ENCODE measurements at places on chromosomes 6 and 20.

DNA sequence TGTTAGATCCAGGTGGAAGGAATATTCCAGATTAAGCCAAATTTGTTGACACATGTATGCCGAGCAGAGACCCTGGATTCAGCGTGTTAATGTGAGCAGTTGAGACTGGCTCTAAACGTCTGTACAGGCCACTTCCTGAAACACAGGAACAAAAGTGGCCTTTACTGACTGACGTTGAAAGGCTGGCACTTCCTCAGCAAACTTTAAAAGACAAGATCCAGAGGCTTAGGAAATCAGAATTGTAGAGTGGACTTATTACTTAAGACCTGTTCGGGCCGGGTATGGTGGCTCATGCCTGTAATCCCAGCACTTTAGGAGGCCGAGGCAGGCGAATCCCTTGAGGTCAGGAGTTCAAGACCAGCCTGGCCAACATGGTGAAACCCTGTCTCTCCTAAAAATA lies 125.7 kb upstream of the ARID1B start:
- no peak for DNase-seq

DNA sequence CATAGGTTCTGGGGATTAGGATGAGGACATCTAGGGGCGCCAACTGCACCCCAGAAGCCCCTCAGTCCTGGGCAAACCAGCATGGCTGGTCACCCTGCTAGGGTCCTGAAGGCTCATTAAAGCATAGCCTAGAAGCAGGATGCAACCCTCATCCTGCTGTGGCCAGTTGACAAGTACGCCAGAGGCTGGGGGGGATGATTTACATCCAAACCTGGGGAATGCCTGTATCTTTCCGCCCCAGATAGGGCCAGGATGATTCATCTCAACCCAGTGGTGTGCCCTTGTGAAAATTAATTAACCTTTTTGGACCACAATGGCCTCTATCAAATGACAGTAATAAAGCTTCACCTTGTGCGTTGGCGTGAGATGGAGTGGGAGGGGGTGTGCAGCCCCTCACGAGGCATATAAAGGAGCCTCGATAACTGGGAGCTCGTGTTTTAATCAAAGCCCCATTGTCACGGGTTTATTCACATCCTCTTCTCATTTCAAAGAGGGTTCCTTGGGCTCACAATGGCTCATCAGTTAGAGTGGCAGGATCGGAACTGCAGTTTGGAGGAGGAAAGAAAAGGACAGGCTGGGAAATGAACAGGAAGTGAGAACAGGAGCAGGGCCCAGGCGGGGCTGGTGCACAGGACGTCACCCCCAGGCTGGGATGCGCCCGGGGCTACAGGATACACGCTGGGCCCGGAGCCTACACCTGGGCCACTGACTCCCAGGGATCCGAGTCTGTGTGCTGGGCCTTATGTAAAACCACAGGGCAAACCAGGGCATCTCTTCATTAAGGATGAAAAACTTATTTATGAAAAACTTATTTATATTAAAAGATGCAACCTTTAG lies 121.8 kb upstream of the PHACTR3 start:
- no peak for DNase-seq

- DNase-seq, result peak; percentile 59
Observed at GRCh38 chr20:47950124-47950912, 165.0 kb upstream of the SULF2 start.

DNA sequence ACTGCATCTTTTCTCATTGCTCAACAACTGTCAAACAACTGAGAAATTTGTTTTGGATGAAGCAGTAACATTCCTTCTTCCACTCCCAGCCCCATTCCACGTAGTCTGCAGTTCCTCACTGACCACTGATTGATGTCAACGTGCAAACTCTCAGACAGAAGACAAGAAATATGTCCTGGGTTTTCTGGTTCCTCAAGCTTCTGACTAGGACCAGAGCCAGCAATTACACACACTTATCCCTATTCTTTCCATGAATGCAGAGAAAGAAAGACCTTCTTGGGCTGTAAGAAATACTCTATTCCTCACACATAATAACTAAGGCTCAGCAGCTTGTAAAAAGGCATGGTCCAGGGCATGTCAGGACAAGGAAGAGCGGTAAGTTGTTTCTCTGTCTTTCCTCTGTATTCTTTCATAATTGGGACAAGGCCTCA lies 790.1 kb upstream of the SLC35B3 start:
- DNase-seq, result no peak

- no peak for DNase-seq
Observed at GRCh38 chr6:157019733-157020132, 242.6 kb downstream of the ARID1B start.

- DNase-seq, result peak; percentile 18
Observed at GRCh38 chr6:12593771-12594529, 122.6 kb upstream of the PHACTR1 start.

GRCh38 chr6:156617376-156617775 lies 159.8 kb upstream of the ARID1B start:
- DNase-seq, result no peak

- DNase-seq, result no peak
Observed at GRCh38 chr6:434051-434705, 42.6 kb downstream of the IRF4 start.

GRCh38 chr6:81331526-81331925 lies 421.0 kb downstream of the TENT5A start:
- DNase-seq, result no peak

DNA sequence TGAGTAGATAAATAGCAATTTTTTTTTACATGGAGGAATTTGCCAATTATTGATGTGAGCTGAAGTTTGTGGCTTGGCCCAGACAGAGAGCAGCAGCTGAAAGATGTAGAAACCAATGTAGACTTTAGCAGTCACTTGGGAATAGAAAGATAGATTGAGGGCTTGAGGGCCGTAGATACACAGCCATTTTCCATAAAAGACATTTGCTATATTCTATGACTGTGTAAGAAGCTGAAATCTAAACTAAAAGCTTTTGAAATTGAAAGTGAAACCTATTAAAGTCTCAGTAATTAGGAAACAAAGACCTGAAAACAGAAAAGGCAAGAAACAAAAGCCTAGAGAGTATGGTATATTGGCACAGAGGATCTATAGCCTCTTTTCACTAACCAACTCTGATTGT lies 332.7 kb downstream of the CENPW start:
- DNase-seq, result no peak

GRCh38 chr6:29981211-29981812 lies 39.0 kb downstream of the HLA-A start:
- DNase-seq, result no peak

- no peak for DNase-seq
Observed at GRCh38 chr6:30612687-30613248, 4.3 kb downstream of the PPP1R10 start.

GRCh38 chr6:73968221-73968757 lies 272.3 kb downstream of the CD109 start:
- no peak for DNase-seq

GRCh38 chr6:34018961-34019606 lies 126.8 kb downstream of the GRM4 start:
- no peak for DNase-seq

DNA sequence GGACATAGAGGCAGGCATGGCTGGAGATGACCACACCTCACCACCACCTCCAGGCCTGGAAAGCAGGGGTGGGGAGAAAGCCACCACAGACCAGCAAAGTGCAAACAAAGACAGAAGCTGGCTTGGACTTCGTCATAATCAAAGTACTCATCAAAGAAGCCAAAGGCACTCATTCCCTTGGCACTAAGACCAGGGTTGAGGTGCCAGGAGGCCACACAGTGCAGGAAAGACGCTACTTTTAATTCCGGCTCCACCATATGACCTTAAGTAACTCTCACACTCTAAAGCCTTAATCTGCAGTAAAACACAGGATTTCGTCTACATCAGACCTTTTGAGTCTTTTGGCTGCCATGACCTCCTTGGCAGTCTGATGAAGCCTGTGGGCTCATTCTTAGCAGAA lies 123.1 kb downstream of the HIVEP2 start:
- no peak for DNase-seq

DNA sequence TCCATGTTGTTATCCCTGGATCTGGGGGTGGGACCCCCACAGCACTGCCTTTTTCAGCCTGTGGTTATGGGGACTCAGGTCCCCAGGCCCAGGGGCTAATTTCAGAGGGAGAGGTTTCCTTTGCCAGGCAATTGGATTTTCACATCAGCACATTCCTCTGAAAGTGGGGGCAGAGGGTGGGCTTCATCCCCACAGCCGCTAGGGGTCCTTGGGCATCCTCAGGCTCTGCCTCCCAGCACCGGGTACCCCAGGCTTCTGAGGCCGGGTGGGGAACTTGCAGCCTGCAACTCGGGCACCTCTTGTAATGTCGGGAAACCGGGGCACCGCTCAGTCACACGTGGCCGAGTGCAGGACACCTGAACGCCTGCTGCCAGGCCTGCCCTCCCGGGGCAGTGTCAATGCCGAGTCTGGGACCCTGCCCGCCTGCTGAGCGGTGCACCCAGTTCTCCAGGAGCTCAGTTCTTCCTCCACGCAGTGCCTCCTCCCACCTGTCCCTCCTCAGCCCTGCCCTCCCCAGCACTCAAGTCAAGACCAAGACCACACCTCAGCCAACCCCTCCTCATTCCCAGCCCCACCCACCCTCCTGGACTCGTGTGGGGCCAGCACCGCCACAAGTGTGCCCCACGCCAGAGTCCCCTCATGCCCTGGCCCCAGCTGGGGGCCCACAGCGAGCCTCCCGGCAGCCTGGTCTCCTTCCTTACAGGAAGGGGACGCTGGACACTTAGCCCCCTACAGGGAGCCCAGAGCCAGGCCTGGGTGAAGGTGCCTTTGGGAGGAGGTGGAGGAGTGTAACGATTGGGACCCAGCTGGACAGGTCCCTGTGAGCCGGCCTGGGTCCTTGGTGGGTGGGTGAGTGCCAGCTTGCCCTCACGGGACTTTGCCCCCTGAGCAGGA lies 8.8 kb upstream of the CHRNA4 start:
- DNase-seq, result no peak

DNA sequence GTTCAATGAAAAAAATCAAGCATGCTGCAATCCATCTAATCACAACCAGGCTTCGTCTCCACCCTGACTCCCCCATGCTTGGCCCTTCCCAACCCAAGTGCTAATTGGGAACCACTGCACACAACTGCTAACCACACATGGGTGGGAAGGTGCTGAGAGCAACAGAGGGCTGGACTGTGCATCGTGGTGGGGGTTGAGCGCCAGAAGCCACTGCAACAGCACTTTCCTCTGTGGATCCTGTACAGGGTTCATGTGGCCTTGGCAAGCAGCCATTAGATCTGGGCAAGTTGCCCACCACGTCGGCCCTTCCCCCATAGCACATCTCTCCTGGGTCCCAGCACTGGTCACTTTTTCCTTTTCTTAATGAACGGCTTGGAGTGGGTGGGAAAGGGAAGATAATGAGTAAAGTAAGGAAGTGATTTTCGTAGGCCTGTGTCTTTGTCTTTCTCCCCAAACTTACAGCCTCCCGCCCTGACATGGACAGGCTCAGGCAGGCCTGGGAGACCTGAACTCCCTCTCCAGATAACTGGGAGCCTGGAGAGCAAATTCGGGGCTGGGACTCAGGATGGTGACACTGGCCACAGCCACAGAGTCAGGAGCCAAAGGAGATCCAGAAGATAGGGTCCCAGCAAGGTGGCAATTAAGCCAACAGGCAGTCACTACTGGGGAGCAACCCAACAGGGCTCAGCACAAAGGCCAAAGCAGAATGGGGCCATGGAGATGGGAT lies 34.4 kb upstream of the MRPS10 start:
- DNase-seq, result peak; percentile 54

DNA sequence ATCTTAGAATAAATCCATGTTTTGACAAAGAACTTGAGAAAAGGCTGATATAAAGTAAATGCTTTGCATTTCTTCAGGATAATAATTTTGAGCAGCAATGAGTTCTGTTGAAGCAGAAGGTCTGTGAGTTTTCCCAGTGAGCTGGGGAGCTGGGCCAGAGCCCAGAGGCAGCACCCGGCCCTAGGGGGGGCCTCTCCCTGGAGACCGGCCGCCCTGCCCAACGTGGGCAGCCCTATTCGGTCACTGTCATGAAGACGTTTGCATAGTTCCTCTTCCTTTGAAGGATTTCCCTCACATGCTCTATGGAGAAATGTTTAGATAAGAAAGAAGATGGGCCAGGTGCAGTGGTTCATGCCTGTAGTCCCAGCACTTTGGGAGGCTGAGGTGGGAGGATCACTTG lies 404.8 kb downstream of the THBS2 start:
- DNase-seq, result no peak

DNA sequence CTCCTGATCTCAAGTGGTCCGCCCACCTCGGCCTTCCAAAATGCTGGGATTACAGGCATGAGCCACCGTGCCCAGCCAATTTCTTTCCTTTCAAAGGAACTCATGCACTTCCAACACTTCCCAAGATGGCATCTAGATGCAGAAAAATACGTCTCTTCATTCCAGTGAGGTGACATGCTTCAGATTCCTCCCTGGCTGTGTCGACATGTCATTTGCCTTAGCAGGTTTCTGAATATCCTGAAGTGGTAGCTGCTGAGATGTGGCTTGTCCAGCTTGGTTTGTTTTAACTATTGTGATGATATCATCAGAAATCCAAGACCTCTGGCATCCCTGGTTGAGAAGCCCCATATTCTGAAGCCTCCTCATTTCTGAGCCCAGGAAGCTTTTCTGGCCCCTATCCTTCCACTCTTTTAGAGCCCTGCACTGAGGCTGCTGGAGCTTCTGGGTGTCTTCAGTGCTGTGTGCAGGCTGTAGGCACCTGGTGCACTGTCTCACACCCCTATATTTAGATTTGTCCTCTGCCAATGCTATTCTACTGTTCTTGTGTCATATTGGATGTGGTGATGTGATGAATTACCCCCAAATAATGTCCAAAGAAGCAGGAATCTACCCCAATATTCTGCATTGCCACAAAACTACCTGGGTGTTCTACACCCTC lies 73.3 kb upstream of the E2F3 start:
- DNase-seq, result no peak

GRCh38 chr6:85677234-85677956 lies 34.7 kb upstream of the SYNCRIP start:
- no peak for DNase-seq

DNA sequence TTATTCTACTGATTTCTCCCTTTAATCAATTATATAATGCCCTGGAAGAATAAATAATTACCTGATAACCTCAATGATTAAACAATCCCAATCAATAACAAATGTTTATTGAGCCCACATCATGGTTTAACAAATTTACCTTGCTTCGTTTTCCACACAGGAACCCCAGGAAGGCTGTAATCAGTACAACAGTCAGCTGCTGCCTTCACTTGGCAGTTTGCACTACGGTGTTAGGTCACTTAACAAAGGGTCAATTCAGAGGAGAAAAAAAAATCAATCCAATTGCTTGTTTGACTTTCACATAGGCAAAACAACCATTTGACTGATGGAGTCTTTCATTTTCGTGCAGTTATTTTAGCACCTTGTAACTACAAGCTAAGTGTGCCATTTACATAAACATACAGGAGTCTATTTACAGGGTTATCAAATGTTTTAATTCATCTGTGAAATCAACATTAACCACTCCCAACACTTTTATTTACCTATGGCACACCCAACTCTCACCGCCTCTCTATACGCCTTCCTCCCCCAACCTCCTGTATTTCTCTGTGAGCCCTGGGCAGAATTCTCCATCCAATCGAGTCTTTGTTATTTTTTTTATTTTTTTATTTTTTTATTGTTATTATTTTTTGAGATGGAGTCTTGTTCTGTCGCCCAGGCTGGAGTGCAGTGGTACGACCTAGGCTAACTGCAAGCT lies 140.4 kb upstream of the TAB2 start:
- peak; percentile 79 for DNase-seq

Data from DMS153 (cell line).